PC-3 (cell line): ENCODE measurements at places on chromosomes 12 and 14. TPM values are rescaled to one million over a fixed set of nuclear protein-coding genes. Genes with fewer than 3 reads are reported as not detected.

The ZFHX2 gene
- total RNA-seq = 0.55 and 1.4 TPM in 2 replicates

DNA sequence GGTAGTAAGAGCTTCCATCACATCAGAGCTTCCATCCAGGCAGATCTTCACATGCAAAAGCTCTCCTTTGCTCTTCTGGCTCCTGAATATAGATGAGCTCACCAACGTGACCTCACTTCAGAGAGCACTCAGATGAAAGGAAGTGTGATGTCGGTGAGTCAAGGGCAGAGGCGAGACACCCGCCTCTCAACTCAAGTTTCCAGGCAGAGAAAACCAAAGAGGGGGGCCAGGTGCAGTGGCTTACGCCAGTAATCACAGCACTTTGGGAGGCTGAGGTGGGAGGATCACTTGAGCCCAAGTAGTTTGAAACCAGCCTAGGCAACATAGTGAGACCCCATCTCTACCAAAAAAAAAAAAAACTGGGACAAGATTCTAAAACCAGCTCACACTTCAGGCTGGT is 126.9 kb downstream of the DUSP6 start:
- peak overlapping the region; percentile 16; the same call in 1 of the 2 replicates for H3K4me3 ChIP-seq
- no peaks in the 10 kb centered on the region for H3K27me3 ChIP-seq

The CDKL1 gene
- total RNA-seq = 7.1 and 14.4 TPM in 2 replicates

The OTX2 gene
- not detected in 2 replicates for total RNA-seq

- no peak for DNase-seq
- peaks cover 54% of the 10 kb centered on the region for H3K27me3 ChIP-seq
- no peak overlapping the region for H3K4me3 ChIP-seq
- no peak overlapping the region for H3K27ac ChIP-seq
- H3K36me3 ChIP-seq = no peaks in the 10 kb centered on the region
Measured at GRCh38 chr14:56357428-56357827, 222.2 kb upstream of the TMEM260 start.

DNA sequence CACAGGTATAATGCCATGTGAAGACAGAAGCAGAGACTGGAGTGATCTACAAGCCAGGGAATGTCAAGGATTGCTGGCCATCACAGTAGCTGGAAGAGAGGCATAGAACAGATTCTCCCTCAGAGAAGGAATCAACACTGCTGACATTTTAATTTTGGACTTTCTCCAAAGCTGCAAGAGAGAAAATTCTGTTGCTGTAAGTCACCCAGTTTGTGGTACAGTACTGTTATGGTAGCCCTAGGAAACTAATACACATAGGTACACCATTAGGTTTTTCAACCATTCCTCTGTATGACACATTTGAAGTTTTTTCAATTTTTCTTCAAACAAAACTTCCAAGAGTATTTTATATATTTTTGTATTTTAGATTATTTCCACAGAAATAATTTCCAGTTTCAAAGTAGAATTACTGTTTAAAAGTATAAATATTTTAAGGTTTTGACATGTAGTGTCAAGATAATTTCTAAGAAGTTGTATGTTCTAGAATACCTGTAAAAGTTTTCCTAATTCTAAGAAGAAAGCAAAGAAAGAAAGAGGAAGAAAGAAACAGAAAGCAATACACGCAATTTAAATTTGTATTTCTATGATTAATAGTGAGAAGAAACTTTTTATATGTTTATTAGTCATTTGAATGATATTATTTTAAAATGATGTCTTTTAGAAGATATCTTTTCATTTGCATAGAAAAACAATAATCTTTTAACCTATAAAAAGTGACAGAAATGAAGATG is 64.9 kb upstream of the CATSPERB start:
- no peak overlapping the region for H3K4me3 ChIP-seq
- no peak for DNase-seq
- H3K27me3 ChIP-seq = peaks cover 33% of the 10 kb centered on the region
- H3K36me3 ChIP-seq = no peaks in the 10 kb centered on the region
- no peaks in the 10 kb centered on the region for H3K4me1 ChIP-seq

The FGD6 gene
- total RNA-seq = 14.2 and 14.3 TPM in 2 replicates

The CCND2 gene
- total RNA-seq = not detected in 2 replicates

- no peaks in the 10 kb centered on the region for H3K4me1 ChIP-seq
- no peak overlapping the region for H3K27ac ChIP-seq
- no peaks in the 10 kb centered on the region for H3K36me3 ChIP-seq
- H3K27me3 ChIP-seq = no peaks in the 10 kb centered on the region
- no peak overlapping the region for H3K4me3 ChIP-seq
Measured at GRCh38 chr12:45435945-45436710, 220.2 kb downstream of the ANO6 start.

DNA sequence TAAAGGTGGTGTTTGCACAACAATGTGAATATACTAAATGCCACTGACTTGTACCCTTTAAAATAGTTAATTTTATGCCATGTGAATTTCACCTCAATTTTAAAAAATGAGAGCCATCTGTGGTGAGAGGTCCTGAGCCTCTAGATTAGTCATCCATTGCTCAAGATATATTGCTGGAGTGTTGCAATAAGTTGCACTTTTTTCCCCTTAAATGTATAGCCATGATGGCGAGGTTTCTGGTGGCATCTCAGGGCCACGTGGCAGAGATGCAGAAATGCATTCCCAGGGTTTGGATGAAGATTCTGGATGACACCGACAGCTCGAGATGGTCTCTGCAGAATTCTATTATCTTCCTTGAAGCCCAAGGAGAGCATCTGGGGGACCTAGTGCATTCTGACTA is 153.7 kb downstream of the AACS start:
- no peak overlapping the region for H3K4me3 ChIP-seq
- H3K4me1 ChIP-seq = no peaks in the 10 kb centered on the region
- no peak overlapping the region for H3K27ac ChIP-seq
- no peak for DNase-seq
- no peaks in the 10 kb centered on the region for H3K36me3 ChIP-seq

The EFS gene
- 0.23 and 0.36 TPM in 2 replicates for total RNA-seq

DNA sequence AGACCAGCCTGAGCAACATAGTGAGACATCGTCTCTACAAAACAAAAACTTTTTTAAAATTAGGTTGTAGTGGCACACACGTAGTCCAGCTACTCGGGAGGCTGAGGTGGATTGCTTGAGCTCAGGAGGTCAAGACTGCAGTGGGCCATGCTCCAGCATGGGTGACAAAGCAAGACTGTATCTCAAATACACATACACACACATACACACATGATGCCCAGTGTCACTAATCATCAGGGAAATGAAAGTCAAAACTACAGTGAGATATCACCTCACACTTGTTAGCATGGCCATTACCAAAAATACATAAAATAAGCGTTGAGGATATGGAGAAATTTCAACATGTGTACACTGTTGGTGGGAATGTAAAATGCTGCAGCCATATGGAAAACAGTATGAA is 33.2 kb upstream of the KICS2 start:
- DNase-seq = no peak
- H3K27me3 ChIP-seq = no peaks in the 10 kb centered on the region

The ZNF385A gene
- 1.8 and 5.0 TPM in 2 replicates for total RNA-seq

- no peak overlapping the region for H3K27ac ChIP-seq
- peaks cover 14% of the 10 kb centered on the region for H3K4me1 ChIP-seq
- no peaks in the 10 kb centered on the region for H3K36me3 ChIP-seq
- H3K4me3 ChIP-seq = no peak overlapping the region
- DNase-seq = no peak
- H3K27me3 ChIP-seq = no peaks in the 10 kb centered on the region
Measured at GRCh38 chr14:71410578-71411284, 503.5 kb downstream of the PCNX1 start.

The WSCD2 gene
- not detected in 2 replicates for total RNA-seq

GRCh38 chr14:57816568-57817284 is 49.2 kb downstream of the SLC35F4 start:
- H3K36me3 ChIP-seq = no peaks in the 10 kb centered on the region
- peak; percentile 65 for DNase-seq
- peaks cover 23% of the 10 kb centered on the region for H3K27me3 ChIP-seq
- no peak overlapping the region for H3K27ac ChIP-seq
- no peak overlapping the region for H3K4me3 ChIP-seq

GRCh38 chr14:105467942-105468471 is 6.6 kb upstream of the CRIP2 start:
- peaks cover 12% of the 10 kb centered on the region; the same call in 1 of the 2 replicates for H3K4me1 ChIP-seq
- H3K27me3 ChIP-seq = no peaks in the 10 kb centered on the region
- DNase-seq = no peak
- no peaks in the 10 kb centered on the region for H3K36me3 ChIP-seq
- H3K4me3 ChIP-seq = no peak overlapping the region
- H3K27ac ChIP-seq = no peak overlapping the region

GRCh38 chr12:95169368-95169767 is 47.9 kb downstream of the FGD6 start:
- H3K27ac ChIP-seq = 0 out of 2 replicates have a peak overlapping the region, but pooled peaks have one; percentile 5
- H3K36me3 ChIP-seq = no peaks in the 10 kb centered on the region
- H3K27me3 ChIP-seq = no peaks in the 10 kb centered on the region
- no peak overlapping the region for H3K4me3 ChIP-seq

The BCL2L14 gene
- total RNA-seq = not detected in 2 replicates

DNA sequence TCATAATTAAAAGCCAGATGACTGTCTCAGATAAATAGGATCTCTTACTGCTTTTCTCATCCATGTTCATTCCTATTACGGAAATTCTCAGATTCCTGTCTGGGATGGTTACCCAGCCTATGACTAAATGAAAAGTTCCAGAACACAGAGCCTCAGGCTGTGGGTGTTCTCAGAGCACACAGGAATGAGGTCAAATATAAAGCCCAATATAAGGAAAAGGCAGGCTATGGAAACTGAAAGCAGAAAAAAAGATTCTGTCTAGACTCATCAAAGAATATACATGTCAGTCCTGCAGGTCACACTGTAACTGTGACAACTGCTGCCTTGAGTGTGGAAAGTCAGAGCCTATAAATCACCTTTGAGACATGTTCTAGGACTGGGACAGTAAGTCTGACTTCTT is 64.3 kb downstream of the DCAF5 start:
- no peak for DNase-seq
- H3K27ac ChIP-seq = no peak overlapping the region
- no peaks in the 10 kb centered on the region for H3K27me3 ChIP-seq
- peaks cover 3% of the 10 kb centered on the region for H3K4me1 ChIP-seq

The KRT75 gene
- total RNA-seq = 32.8 and 38.5 TPM in 2 replicates

GRCh38 chr14:61050417-61050816 is 69.4 kb downstream of the SLC38A6 start:
- no peak for DNase-seq
- no peaks in the 10 kb centered on the region for H3K27me3 ChIP-seq
- 0 out of 2 replicates have a peak, but pooled peaks cover 2% of the 10 kb centered on the region for H3K36me3 ChIP-seq
- no peaks in the 10 kb centered on the region for H3K4me1 ChIP-seq

GRCh38 chr14:33682760-33683159 is 268.1 kb downstream of the EGLN3 start:
- H3K36me3 ChIP-seq = no peaks in the 10 kb centered on the region
- no peaks in the 10 kb centered on the region for H3K27me3 ChIP-seq
- H3K4me1 ChIP-seq = peaks cover 76% of the 10 kb centered on the region
- no peak overlapping the region for H3K27ac ChIP-seq

- H3K36me3 ChIP-seq = no peaks in the 10 kb centered on the region
- H3K27ac ChIP-seq = no peak overlapping the region
- no peak overlapping the region for H3K4me3 ChIP-seq
- no peaks in the 10 kb centered on the region for H3K4me1 ChIP-seq
Measured at GRCh38 chr12:94284046-94284445, 135.7 kb downstream of the PLXNC1 start.

The DNAH10 gene
- total RNA-seq = 0.15 and 0.17 TPM in 2 replicates

GRCh38 chr14:23121361-23121771 is 2.3 kb upstream of the CEBPE start:
- H3K4me1 ChIP-seq = peaks cover 12% of the 10 kb centered on the region
- H3K4me3 ChIP-seq = peak overlapping the region; percentile 25; the same call in 1 of the 2 replicates
- DNase-seq = peak; percentile 49
- H3K27ac ChIP-seq = no peak overlapping the region; the same call in 1 of the 2 replicates

DNA sequence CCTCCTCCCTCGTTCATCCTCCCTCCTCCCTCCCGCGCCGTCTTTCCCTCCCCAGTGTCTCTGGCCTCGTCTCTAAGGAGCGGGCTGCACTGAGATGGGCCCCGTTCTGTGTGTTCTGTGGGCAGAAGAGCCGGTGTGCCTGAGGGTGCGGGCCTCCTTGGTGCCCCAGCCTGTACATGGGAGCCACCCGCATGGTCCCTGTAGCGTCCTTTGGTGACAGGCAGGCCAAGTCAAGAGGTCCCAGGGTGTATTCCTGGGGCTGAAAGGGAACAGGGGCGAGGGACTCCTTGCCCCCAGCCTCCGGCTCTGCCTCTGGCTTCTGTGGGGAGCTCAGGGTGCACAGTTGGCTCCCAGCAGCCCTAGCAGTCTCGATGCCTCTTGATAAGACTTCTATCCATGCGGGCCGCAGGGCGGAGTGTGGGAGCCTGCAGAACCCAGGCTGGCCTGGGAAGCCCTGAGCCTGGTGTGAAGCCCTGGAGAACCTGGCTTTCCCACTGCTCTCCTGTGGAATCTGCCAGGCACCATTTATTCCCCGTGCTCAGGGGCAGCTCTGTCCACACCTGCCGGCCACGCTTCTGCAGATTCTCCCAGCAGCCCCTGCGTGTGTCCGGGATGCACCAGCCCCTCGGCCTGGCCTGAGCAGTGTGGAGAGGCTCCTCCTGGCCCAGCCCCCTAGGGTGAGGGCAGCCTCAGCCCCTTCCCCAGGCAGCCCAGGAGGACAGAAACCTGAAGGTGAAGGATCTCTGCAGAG is 181.3 kb downstream of the KIF26A start:
- H3K27ac ChIP-seq = no peak overlapping the region
- H3K4me3 ChIP-seq = no peak overlapping the region
- DNase-seq = no peak
- no peaks in the 10 kb centered on the region for H3K4me1 ChIP-seq
- peaks cover 71% of the 10 kb centered on the region for H3K27me3 ChIP-seq
- no peaks in the 10 kb centered on the region for H3K36me3 ChIP-seq

- no peak overlapping the region for H3K4me3 ChIP-seq
- H3K27me3 ChIP-seq = no peaks in the 10 kb centered on the region
- peak overlapping the region; percentile 10 for H3K27ac ChIP-seq
- DNase-seq = peak; percentile 46
- H3K4me1 ChIP-seq = peaks cover 48% of the 10 kb centered on the region
Measured at GRCh38 chr14:35335388-35336092, 43.4 kb downstream of the PSMA6 start.

GRCh38 chr14:96167224-96168148 is 37.2 kb upstream of the BDKRB2 start:
- H3K4me3 ChIP-seq = no peak overlapping the region
- no peaks in the 10 kb centered on the region for H3K36me3 ChIP-seq
- H3K27ac ChIP-seq = no peak overlapping the region
- peak; percentile 70 for DNase-seq
- peaks cover 33% of the 10 kb centered on the region for H3K27me3 ChIP-seq

- DNase-seq = peak; percentile 48
- no peak overlapping the region for H3K27ac ChIP-seq
- H3K4me1 ChIP-seq = peaks cover 16% of the 10 kb centered on the region
- H3K27me3 ChIP-seq = no peaks in the 10 kb centered on the region
Measured at GRCh38 chr12:89977405-89978085, 268.9 kb upstream of the ATP2B1 start.

DNA sequence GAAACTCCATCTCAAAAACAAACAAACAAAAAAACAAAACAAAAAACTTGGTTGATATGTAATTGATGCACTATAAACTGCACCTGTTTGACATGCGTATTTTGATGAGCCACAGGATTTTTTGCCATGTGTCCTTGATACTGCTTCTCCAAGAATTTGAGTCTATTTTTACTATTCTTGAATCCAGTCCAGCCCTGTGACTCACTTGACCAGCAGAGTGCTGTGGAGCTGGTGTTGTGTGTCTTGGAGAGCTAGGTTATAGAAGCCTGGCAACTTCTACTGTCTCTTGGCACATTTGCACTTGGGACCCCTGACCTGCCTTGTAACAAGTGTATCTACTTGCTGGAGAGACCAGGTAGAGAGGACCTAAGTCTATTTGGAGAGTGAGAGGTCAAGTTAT is 52.0 kb downstream of the KLRG1 start:
- no peak overlapping the region for H3K27ac ChIP-seq
- H3K4me1 ChIP-seq = no peaks in the 10 kb centered on the region
- H3K36me3 ChIP-seq = no peaks in the 10 kb centered on the region
- peaks cover 7% of the 10 kb centered on the region for H3K27me3 ChIP-seq
- H3K4me3 ChIP-seq = no peak overlapping the region
